ENCODE measurements at places on chromosomes 4 and X.

GRCh38 chrX:49767236-49767635, 61.9 kb upstream of the PAGE4 start:
- no peak for DNase-seq

GRCh38 chr4:154231806-154232478, 259.7 kb downstream of the DCHS2 start:
- DNase-seq, result no peak

DNA sequence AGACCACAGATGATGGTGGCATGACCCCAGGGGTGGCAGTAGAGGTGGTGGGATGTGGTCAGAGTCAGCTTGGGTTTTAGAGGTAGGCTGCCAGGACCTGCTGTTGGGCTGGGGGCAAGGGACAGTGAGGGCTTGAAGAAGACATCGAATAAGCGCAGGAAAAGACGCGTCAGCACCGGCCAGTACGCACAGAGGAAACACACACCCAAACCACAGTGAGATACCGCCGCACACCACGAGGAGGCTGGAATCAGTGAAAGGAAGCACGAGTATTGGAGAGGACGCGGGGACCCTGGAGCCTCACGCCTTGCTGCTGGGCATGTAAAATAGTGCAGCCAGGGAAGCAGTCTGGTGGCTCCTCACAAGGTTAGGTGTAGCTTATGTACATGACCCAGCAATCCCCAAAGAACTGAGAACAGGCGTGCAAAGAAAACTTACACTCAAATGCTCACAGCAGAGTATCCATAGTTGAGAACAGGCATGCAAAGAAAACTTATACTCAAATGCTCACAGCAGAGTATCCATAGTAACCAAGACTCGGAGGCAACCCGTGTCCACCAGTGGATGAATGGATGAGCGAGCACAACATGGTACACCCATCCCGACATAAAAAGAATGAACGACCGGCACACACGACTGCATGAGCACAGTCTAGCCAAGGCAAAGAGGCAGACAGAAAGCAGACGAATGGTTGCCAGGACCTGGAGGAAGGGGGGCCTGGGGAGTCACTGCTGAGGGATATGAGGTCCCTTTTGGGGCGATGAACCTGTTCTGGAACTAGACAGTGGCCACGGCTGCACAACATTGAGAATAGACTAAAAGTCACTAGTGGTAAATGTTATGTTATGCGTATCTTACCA, 13.3 kb downstream of the PDZD4 start:
- no peak for DNase-seq

DNA sequence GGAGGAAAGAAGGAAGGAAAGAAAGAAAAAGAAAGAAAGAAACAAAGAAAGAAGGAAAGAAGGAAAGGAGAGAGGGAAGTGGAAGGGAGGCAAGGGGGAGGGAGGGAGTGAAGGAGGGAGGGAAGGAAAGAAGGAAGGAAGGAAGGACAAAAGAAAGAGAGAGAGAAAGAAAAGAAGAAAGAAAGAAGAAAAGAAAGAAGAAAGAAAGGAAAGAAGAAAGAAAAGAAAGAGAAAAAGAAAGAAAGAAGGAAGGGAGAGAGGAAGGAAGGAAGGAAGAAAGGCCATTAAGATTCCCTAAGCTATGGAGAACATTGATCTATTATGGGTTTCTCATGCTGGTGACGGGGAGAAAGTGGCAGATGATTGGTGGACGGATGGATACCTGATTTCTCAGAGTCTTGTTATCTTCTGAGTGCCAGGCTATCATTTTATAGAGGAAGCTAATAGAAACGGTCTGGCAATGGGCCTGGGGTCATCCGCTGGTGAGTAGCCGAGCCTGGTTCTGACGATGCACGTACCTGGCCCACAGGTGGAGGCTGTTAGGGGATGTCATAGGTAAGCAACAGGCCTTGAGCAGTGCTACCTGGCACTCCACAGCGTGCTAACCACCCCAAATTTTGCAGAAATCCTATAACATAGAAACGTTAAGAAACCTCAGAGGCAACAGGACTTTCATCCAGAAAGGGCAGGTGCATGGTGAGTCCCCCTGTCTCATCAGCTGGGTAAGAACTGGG, 142.9 kb downstream of the SHOX start:
- DNase-seq, result no peak

GRCh38 chr4:76993787-76994641, 44.5 kb downstream of the SEPTIN11 start:
- peak; percentile 80 for DNase-seq

- no peak for DNase-seq
Observed at GRCh38 chrX:72060196-72060920, 71.4 kb downstream of the RTL5 start.

- DNase-seq, result no peak
Observed at GRCh38 chr4:8359193-8359592, 81.3 kb downstream of the ACOX3 start.

- DNase-seq, result no peak
Observed at GRCh38 chrX:132520213-132520612, 31.4 kb upstream of the MBNL3 start.

GRCh38 chr4:37584071-37584470, 102.1 kb downstream of the RELL1 start:
- DNase-seq, result no peak

Data from NCI-H510A (cell line).